ENCODE measurements at places on chromosomes 6 and 20. TPM values are rescaled to one million over a fixed set of nuclear protein-coding genes. Genes with fewer than 3 reads are reported as not detected.

The CNPY3 gene
- total RNA-seq = 69.7 TPM

The APOBEC2 gene
- not detected for total RNA-seq

The ZNF311 gene
- 0.65 TPM for total RNA-seq

The TMEM244 gene
- not detected for total RNA-seq

- DNase-seq = no peak
These were observed 1.5 kb downstream of the MAFB start for GRCh38 chr20:40687384-40688128.

DNA sequence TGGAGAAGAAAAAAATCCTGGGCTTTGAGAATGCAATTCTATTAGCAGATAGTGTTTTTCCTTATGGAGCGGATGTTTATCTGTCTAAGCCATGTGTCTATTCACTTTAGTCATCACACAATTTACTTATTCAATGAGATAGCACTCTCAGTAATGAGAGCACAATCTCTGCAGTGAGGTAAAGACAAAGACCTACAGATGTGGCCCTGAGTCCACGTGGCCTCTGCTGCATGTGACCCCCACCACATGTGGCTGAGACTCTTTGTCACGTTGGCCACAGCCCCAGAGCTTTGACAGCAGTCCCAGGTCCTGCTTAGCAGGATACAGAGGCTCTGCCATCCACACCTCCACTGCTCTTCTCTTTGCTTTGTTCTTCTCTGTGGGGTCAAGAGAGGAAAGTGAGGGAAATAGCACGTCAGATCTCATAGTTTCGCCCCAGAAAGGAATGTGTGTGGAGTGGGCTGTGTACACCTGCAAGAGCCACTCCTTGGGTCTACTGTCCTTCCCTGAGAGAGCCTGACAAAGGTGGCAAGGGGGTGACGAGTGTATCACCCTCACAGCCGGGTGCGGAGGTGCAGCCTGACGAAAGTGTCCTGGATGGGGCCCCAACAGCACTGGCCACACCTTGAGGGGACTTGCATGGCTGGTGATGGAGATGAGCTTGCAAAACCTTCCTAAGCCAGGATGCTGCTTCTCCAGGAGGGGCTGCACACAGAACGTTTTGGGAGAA, 40.7 kb downstream of the ZNF831 start:
- DNase-seq = no peak

Data from activated CD4-positive, alpha-beta T cell treated with anti-CD3 and anti-CD28 coated beads, Interleukin-2, amount 10 ng/mL, durations not matched to agents 7 days and 5 days (primary cell).